ENCODE measurements at places on chromosomes 13 and 19. TPM values are rescaled to one million over a fixed set of nuclear protein-coding genes. Genes with fewer than 3 reads are reported as not detected.

GRCh38 chr19:23403581-23404324 lies 8.5 kb upstream of the ZNF91 start:
- no peak for DNase-seq

CGB3 gene
- not detected for polyA plus RNA-seq

DNA sequence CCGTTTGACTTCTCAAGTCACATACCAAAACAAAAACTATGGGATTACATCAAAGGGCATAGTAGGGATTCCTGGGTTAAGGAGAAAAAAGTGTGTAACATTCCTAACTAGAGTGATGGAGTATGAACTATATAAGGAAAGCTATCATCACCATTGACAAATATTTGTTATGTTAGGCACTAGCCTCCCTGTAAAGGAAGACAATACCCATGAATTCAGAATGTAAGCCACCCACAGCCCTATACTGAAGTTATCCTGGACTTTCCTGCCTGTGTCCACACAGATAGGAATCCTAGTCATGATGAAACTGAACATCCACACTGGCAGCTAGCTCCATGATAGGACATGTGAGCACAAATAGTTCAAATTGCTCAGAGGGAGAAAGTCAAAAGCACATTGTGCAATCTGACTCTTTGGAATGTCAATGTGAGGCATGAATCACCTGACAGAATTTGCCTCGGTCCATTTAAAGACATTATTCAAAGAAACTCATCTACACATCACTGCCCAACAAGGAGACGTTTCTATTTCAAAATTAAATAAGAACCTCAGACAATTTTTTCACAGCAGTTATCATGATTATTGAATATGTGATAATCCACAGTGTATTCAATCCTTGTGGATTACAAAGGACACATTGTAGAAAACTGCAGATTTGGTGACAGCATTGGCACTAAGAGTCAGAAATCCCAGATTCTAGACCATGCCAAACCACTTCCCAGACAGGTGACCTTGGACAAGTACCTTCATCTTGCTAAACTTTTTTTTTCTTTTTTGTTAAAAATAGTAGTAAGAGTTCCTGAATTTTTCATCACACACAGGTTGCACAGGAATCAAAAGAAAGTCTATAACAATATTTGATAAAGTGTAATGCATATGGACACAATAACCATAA lies 529.3 kb downstream of the IRS2 start:
- no peak for DNase-seq

- peak; percentile 66 for DNase-seq
Observed at GRCh38 chr13:43905435-43906031, 25.8 kb downstream of the LACC1 start.

GRCh38 chr13:21124852-21125251 lies 51.5 kb downstream of the SKA3 start:
- DNase-seq: no peak

DNA sequence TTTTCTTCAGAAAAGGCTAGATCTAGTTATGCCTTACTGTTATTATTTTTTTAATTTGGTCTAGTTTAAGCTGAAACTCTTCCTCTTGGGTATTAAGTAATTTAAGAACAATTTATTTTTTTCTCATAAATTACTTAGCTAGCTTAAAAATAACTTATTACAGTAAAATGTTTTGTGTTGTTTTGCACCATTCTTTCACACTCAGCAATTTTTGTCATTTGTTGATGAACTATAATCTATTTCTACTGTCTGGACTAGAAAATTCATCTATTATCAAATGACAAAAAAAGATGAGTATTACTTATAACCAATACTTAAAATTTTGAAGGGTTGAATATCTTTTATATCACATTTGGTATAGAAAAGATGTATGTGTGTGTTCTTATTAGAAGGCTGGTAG lies 1.6 kb upstream of the LPAR6 start:
- no peak for DNase-seq

- DNase-seq: no peak
Observed at GRCh38 chr13:31240921-31241320, 41.1 kb downstream of the B3GLCT start.

- DNase-seq: no peak
Observed at GRCh38 chr19:17125062-17125727, 49.6 kb downstream of the MYO9B start.

DNA sequence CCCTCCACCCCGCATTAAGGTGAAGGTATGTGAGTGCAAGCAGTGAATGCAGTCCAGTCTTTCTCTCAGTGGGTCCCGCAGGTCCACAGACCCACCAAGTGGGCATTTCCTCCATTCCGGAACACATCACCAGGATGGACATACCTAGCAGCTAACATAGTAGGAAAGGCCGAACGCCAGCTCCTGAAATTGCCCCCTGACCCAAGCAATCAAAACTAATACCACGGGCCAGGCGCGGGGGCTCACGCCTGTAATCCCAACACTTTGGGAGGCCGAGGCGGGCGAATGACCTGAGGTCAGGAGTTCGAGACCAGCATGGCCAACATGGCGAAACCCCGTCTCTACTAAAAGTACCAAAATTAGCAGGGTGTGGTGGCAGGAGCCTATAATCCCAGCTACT lies 71.7 kb upstream of the VSTM2B start:
- DNase-seq: no peak

DNA sequence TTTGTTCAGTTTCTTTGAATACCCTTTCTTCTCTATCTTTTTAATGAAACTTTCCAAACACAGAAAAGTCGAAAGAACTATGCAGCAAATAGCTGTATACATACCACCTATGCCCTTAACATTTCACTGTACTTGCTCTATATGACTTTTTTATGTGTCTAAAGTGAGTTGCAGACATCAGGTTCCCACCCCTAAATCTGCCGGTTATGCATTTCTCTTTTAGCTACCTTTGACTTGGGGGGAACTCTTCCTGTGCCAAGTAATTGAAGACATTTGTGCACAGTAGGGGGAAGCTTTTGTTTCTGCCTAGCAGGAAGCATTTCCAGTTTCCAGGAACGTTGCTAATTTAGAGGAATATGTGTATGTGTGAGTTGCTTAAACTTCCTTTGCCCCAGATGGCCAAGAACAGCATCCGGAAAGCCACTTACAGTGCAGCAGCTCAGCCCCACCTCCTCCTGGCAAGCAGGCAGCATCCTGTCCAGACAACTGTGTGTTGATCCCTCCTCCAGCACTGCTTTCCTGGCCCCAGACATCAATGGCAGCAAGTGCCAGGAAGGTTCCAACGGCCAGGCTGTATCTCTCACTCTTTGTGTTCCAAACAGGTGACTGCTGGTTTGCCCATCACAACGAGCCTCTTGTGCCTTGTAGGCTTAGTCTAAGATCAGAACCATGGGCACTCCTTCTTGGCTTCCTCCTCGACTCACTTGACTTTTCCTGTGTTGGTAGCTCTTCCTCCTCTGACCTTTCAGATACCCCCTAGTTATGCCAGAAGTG lies 14.7 kb upstream of the GRAMD1A start:
- DNase-seq: peak; percentile 55

SHISA2 gene
- polyA plus RNA-seq: 57.6 TPM

DNA sequence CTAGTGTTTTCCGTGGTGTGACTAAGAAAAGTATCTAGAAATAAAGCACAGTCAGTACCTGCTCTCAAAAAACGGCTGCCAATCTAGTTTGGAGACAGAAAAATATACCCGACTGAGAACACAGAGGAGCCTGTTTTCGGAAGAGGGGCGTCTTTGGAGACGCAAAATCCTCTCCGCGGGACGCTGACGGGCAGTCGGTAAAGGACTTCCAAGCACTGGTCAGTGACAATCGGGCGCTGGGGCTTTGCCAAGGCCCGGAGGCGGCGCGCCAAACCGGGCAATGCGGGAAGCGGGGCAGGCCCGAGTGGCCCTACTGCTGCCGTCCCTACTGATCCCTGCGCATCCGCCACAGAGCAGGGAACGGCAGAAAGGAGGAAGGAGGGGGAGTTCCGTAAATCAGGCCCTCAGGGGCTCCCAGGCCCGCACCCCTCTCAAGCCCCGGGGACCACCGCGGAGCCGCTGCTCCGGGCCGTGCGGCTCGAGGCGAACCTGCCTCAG lies 588 bp upstream of the DPY19L3 start:
- DNase-seq: no peak

MYADM gene
- polyA plus RNA-seq: 56.6 TPM

All from right lung (tissue), 10 donors.